ENCODE measurements at places on chromosomes 2 and 18.

DNA sequence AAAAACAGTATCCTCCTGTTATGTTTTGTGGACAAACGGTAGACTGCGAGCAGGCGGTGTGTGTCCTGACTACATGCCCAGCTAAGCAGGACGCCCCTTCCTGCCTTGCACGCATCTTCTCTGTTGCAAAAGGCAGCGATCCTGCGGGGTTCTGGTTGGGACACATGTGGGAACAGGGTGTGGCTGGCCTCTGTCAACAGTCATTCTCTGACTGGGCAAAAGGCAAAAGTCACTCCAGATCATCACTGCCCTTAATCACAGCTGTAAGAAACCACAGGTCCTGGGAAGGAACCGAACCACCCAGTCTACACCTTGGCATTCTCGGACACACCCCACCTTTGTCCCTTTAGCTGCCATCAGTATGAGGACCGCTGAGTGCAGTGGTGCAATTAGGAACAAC, 44.3 kb upstream of the TMEM87B start:
- no peak for DNase-seq

DNA sequence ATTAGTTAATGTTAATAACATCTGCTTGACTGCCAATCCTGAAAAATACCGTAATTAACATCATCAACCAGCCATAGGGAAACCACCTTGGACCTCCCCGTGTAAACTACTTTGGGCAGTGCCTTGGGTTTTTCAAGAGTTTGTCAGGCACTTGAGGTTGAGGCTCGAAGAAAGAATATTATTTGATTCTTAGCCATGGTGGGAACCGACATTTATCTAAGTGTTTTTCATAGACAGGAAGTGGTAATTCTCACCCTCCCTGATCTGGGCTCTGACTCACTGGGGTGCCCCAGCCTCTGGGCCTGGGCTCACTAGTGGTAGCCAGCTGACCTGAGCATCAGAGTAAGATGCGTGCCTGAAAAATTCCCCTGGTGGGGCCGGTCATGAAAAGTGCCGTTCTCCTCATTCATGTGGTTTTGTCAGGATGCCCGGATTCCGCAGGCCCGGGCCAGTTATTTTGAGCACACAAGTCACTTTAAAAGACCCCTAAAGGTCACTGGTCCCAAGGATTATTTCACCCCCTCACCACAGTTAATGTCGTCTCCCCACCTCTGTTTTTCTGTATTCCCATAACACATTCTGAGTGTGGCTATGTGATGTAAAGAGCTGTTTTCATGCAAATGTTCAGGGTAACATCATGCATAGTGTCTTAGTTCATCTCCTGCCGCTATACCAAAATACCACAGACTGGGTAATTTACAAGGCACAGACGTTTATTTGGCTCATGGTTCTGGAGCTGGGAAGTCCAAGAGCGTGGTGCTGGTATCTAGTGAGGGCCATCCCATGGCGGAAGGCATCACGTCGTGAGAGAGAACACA, 21.6 kb upstream of the SPATA3 start:
- DNase-seq, result peak; percentile 83

DNA sequence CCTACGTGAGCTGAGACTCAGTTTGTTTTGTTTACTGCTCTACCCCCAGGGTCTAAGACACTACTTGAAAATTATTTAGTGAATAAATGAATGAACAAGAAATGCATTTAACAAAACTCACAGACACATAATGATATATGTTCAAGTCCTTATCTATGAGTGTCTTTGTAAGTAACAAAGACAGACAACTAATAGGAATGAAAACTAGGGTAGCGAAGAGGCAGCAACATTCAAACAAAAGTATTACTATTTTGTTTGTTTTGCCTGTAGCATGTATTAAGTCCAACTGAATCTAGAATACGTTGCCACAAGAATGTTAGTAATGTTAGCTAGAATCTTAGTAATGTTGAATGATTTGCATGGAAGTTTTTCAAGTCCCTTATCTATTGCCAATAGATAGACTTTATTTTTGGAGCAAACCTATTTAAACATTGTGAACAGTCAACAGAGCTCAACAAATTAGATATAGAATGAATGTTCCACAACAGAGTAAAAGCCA, 144.8 kb upstream of the VWC2L start:
- no peak for DNase-seq

GRCh38 chr2:61733563-61733962, 120.3 kb downstream of the FAM161A start:
- peak; percentile 4 for DNase-seq

DNA sequence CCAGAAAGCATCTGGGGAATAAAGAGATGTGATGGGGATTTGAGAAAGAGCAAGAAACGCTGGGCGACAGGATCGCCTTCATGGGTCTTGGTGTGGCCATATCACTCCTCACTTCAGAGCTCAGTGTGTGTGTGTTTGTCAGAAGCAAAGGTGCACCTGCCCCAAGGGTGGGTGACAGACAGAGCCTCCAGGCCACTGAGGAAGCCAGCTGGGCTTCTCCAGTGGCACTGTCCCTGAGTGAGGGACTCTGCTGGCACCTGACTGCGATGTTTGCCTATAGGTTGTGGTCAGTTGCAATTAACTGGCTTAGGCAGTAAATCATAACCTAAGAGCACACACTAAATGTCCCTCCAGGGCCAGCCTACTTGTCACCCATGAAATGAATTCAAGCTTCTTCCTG, 23.5 kb upstream of the GNAL start:
- no peak for DNase-seq

DNA sequence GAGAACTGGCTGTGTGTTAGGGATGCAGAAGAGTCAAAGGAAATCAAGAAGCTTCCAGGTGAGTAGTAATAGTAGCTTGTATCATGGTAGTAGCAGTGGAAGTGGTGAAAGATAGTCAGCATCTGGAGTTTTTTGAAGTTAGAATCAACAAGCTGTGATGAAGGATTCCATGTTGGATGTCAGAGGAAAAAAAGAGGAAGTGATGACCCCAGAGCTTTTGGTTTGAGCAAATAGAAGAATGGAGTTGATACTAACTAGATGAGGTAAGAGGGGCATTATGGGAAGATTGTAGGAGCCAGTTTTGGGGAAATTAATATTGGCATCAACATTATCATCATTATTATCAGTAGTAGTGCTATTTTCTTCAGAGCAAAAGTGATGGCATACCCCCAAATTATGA, 542.2 kb downstream of the XIRP2 start:
- DNase-seq, result no peak

GRCh38 chr18:69447886-69448285, 47.2 kb downstream of the DOK6 start:
- DNase-seq, result no peak

DNA sequence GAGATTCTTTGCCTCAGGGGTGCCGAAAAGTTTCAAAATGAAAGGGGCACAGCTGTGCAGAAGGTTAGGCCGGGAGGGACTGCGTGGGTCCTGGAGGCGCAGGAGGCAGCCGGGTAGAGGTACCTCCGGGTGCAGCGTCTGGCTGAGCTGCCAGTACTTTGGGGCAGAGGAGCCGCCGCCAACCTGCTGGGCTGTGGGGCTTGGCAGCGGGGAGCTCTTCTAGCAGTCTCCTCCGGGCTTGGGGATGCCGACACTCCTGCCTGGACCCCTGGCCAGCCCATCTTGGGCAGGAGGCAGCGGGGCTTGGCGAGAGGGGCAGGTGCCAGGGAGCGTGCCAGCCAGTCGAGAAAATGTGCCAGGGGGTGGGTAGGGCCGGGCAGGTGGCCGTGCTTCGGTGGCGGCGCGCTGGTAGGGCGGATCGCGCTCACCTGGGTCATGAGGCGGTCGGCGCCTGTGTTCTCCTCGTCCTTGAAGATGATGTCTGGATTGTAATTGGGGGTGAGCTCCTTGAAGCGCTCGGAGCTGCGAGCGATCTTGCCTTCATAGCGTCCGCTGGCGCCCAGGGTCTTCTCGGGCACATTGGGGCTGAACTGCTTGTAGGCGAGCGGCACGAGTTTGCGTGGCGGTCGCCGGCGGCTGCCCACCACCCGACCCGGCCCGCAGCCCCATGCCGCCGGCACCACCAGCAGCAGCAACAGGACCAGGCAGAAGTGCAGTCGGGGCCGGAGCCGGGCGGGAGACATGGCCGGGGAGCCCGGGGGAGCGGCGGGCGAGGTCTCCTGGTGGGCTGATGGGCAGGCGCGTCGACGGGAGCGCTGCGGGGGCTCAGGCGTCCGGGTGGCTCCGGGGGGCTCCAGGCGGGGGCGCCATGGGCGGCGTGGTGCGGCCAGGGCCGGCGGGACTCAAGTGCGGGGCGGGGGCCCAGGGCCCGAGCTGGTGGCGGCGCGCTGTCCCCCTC, 717 bp downstream of the IHH start:
- peak; percentile 28 for DNase-seq

DNA sequence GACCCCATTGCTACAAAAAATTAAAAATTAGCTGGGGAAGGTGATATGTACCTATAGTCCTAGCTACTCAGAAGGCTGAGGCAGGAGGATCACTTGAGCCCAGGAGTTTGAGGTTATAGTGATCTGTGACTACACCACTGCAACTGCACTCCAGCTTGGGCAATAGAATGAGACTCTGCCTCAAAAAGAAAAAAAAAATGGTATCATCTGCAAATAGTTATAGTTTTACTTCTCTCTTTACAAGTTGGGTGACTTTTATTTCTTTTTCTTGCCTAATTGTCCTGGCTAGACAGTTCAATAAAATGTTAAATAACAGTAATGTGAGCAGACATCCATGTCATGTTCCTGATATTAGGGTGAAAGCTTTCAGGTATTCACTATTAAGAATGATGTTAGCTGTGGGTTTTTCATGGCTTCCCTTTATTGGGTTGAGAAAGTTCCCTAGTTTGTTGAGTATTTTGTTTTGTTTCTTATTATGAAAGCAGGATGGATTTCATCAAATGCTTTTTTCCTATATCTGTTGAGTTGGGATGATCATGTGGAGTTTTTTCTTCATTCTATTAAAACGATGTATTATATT, 24.9 kb upstream of the ACOXL start:
- DNase-seq, result no peak

- no peak for DNase-seq
Measured at GRCh38 chr18:69397096-69397495, 3.6 kb upstream of the DOK6 start.

- DNase-seq, result no peak
Measured at GRCh38 chr2:217994776-217995274, 8.0 kb downstream of the TNS1 start.

GRCh38 chr2:199977984-199978415, 22.6 kb downstream of the MAIP1 start:
- DNase-seq, result peak; percentile 50

GRCh38 chr2:239049421-239050251, 201.8 kb downstream of the TWIST2 start:
- no peak for DNase-seq

GRCh38 chr2:17966798-17967197, 88.3 kb downstream of the KCNS3 start:
- no peak for DNase-seq

GRCh38 chr2:112065966-112066365, 10.9 kb downstream of the TMEM87B start:
- DNase-seq, result no peak

GRCh38 chr2:29644949-29645348, 276.4 kb downstream of the ALK start:
- DNase-seq, result no peak

- no peak for DNase-seq
Measured at GRCh38 chr18:24543795-24544498, 83.5 kb downstream of the HRH4 start.

- DNase-seq, result no peak
Measured at GRCh38 chr18:79770826-79771225, 26.9 kb upstream of the KCNG2 start.

DNA sequence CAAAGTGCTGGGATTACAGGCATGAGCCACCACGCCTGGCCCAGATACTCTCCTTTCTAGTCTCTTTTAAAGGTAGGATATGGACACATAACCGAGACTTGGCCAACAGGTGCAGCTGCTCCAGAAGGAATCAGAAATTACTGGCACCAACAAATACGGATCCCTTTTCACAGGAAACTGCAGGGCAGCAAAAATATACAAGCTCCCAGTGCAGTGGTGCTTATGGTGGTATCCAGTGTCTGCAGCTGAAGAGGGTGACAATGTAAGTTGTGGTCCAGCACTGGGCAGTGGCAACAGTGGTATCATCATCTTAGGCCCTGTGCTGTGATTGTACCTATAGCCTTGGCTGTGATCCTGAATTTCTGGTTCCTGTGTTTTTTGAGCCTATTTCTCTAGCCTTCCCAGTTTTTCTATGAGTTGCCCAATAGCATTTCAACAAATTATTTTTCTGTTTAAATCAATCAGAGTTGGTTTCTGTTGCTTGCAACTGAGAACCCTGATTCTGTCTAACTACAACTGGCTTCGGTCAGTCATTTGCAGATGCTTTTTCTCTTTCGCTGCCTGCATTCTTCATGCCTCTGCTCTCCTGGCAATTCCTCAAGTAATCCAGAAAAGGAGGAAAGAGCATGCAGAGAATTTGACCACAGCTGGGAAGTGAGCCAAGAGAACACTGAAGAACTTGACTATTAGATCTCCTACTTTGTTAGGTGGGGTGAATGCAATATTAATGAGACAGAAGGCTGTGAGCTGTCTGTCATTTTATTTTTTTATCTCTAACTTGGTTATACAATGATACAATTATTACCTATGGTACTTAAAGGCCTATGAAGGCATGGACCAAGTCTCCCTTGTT, 30.8 kb upstream of the EML4 start:
- DNase-seq, result no peak

GRCh38 chr18:10400534-10401307, 53.7 kb upstream of the APCDD1 start:
- DNase-seq, result no peak

DNA sequence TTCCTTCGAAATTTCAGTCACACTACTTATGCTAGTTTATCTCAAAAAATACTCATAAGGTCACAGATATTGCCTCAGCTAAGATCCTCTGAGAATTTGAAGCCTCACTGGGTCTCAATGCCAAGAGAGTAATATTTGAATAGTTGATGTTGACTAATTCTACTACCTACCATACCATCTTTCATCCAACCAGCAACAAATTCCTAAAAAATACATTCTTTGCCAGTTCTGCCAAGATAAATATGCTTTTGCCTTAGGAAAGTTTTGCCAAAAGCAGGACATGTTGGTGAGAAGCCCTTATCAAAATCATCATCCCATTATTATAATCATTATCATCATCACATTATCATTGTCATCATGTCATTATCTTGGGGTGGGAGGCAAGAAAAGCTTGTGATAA, 544.6 kb upstream of the ZEB2 start:
- DNase-seq, result no peak

GRCh38 chr18:905307-905947, 756 bp downstream of the ADCYAP1 start:
- no peak for DNase-seq

All from stimulated activated CD4-positive, alpha-beta T cell treated with anti-CD3 and anti-CD28 coated beads, Interleukin-15, amount 100 ng/mL, for 24 hours (primary cell).